ENCODE measurements at places on chromosomes 1 and 21. TPM values are rescaled to one million over a fixed set of nuclear protein-coding genes. Genes with fewer than 3 reads are reported as not detected.

Gene LCE1E
- not detected for total RNA-seq

Gene LCE1D
- total RNA-seq: not detected

Gene FCRL1
- 0.50 TPM for total RNA-seq

Gene PLA2G2C
- not detected for total RNA-seq

Gene TNFRSF18
- 15.0 TPM for total RNA-seq

Gene SHE
- total RNA-seq: not detected

Gene RGS16
- total RNA-seq: 1.4 TPM

Gene FMN2
- total RNA-seq: not detected

Gene INSRR
- 0.48 TPM for total RNA-seq

GRCh38 chr1:203843435-203843834 lies 18.0 kb upstream of the SNRPE start:
- no peak overlapping the region for H3K4me3 ChIP-seq
- H3K27me3 ChIP-seq: no peaks in the 10 kb centered on the region
- H3K27ac ChIP-seq: no peak overlapping the region

- H3K27ac ChIP-seq: peak overlapping the region; percentile 100
- H3K4me1 ChIP-seq: peaks cover 9% of the 10 kb centered on the region
- peak overlapping the region; percentile 92 for H3K4me3 ChIP-seq
- no peak for DNase-seq
- H3K36me3 ChIP-seq: peaks cover 10% of the 10 kb centered on the region
- H3K27me3 ChIP-seq: no peaks in the 10 kb centered on the region
Observed at GRCh38 chr1:58699011-58699762, 675 bp downstream of the MYSM1 start.

DNA sequence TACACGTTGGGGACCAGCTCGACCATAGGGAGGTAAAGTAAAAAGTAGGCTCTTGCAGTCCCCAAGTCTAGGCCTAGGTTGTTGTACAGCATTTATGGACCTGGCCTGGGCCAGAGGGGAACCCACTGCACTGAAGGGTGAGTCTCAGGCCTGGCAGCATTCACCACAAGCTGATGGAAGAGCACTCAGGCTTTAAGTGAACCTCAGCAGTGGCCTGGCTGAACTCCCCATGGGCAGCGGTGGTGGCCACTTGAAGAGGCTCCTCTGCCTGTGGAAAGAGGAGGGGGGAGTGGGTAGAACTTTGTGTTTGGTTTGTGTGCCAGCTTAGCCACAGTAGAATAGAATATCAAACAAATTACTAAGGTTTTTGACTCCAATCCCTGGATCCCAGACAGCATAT lies 176.2 kb upstream of the PRMT6 start:
- H3K27me3 ChIP-seq: no peaks in the 10 kb centered on the region
- no peak for DNase-seq
- H3K27ac ChIP-seq: no peak overlapping the region
- no peaks in the 10 kb centered on the region for H3K4me1 ChIP-seq

GRCh38 chr21:15732290-15732995 lies 2.7 kb downstream of the USP25 start:
- H3K4me1 ChIP-seq: peaks cover 33% of the 10 kb centered on the region
- H3K27me3 ChIP-seq: peaks cover 11% of the 10 kb centered on the region
- H3K27ac ChIP-seq: peak overlapping the region; percentile 79
- no peak for DNase-seq

DNA sequence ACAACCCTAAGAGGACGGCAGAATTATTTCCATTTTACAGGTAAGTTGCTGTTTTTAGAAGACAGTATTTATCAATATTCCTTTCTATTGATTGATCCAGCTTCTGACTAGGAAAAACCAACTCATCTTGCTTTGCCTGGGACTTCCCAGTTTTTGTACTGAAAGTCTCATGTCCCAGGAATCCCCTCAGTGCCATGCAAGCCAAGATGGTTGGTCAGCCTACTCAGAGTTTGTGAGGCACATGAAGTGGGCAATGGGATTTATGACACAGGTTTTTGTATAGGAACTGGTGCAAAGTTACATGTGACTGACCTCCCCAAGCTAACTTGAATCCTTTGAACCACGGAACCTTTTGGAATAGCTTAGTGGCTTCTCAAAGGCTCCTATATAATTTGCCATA lies 45.5 kb downstream of the GNG12 start:
- H3K4me3 ChIP-seq: no peak overlapping the region
- no peak overlapping the region for H3K27ac ChIP-seq
- H3K27me3 ChIP-seq: peaks cover 12% of the 10 kb centered on the region
- H3K36me3 ChIP-seq: no peaks in the 10 kb centered on the region
- no peak for DNase-seq

GRCh38 chr1:87972811-87973210 lies 644.1 kb downstream of the LMO4 start:
- H3K27me3 ChIP-seq: peaks cover 2% of the 10 kb centered on the region
- DNase-seq: no peak
- H3K4me3 ChIP-seq: no peak overlapping the region
- no peaks in the 10 kb centered on the region for H3K36me3 ChIP-seq

DNA sequence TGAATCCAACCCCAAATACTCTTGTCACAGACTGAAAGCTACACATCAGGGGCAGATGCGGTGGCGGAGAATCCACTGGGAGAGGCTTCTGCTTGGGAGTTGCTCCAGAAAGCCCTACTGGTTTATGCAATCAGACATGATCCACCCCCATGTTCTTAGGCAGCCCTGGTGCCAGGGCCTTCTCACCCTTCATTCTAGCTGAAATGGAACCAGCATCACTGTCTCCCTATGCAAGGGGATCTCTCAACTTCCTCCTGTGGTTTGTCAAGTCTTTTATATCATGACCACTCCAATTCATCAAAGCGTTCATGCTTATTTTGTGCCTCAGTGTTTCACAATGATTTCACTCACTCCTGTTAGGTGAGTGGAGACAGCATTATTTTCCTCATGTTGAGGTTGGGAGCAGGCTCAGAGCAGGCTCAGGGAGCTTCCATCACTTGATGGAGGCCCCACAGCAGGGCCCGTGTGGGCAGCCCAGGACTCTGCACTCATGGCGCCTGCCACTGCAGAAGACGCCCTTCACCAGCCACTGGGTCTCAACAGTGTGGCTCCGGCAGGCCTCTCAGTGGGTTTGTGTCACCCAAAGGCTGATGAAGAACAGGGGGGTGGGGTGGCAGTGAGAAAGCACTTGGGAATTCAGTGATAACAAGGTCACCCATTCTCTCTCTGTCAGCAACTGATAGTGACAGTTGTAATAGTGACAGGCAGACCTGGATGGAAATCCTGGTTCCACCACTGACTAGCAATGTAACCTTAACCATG lies 67.1 kb downstream of the CD58 start:
- DNase-seq: peak; percentile 48
- H3K4me1 ChIP-seq: peaks cover 60% of the 10 kb centered on the region

- H3K4me1 ChIP-seq: no peaks in the 10 kb centered on the region
- H3K36me3 ChIP-seq: no peaks in the 10 kb centered on the region
- no peak overlapping the region for H3K27ac ChIP-seq
- H3K4me3 ChIP-seq: no peak overlapping the region
- no peak for DNase-seq
Observed at GRCh38 chr1:17089506-17089905, 29.7 kb downstream of the PADI2 start.

- H3K36me3 ChIP-seq: no peaks in the 10 kb centered on the region
- H3K27me3 ChIP-seq: peaks cover 14% of the 10 kb centered on the region
- H3K4me1 ChIP-seq: no peaks in the 10 kb centered on the region
- H3K27ac ChIP-seq: no peak overlapping the region
Observed at GRCh38 chr1:20439282-20439681, 46.7 kb downstream of the CAMK2N1 start.

DNA sequence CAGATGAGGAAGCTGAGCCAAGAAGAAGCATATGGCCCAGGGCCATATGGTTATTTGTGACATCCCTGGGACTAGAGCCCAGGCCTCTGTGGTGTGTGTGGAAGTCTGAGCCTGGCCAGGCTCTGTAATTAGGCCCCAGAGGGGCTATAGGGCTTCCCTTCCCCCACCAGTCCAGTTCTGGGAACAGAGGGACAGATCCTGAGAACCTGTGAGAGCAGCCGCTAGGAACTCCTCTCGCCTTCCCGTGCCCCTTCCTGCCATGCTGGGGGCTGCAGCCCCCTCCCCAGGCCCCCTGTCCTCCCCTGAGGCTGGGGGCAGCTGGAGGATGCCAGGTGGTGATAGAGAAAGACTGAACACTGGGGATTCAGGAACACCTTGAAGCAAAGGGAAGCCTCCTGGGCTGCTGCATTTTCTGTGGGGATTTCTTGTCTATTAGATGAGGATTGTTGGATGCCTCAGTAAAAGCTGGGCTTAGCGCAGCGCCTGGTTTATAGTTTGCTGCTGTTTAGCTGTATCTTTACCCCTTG lies 33.3 kb downstream of the COQ8A start:
- peaks cover 1% of the 10 kb centered on the region for H3K4me1 ChIP-seq
- H3K27me3 ChIP-seq: no peaks in the 10 kb centered on the region
- DNase-seq: no peak

- H3K4me1 ChIP-seq: no peaks in the 10 kb centered on the region
- H3K27me3 ChIP-seq: peaks cover 16% of the 10 kb centered on the region
- H3K4me3 ChIP-seq: no peak overlapping the region
- H3K27ac ChIP-seq: no peak overlapping the region
- no peak for DNase-seq
Observed at GRCh38 chr1:7888248-7889081, 35.6 kb upstream of the UTS2 start.

DNA sequence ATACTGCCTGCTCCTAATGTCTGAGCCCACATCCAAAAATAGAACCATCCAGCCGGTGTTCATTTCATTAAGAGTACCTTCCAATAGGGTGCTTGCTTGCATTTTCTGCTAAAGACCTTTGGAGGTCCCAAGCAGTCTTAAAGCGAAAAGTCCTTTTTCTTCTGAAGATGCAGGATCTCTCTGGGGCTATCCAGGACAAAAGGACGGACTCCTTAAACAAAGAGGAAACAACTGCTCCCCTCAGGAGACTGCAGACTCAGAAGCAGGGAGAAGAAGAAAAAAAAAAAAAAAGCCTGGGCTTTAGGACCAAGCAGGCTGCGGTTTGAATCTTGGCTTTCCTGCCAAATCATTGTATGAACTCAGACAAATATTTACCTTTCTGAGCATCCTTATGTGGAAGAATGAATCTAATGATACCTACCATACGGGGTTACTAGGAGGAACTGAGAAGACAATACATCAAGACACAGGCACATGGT lies 204.0 kb downstream of the PLPP3 start:
- H3K27me3 ChIP-seq: peaks cover under 1% of the 10 kb centered on the region
- no peak for DNase-seq
- H3K27ac ChIP-seq: no peak overlapping the region
- no peak overlapping the region for H3K4me3 ChIP-seq
- no peaks in the 10 kb centered on the region for H3K36me3 ChIP-seq

GRCh38 chr1:169989246-169989645 lies 85.2 kb downstream of the KIFAP3 start:
- no peak overlapping the region for H3K4me3 ChIP-seq
- H3K36me3 ChIP-seq: peaks cover 1% of the 10 kb centered on the region

GRCh38 chr21:26939601-26940111 lies 27.2 kb downstream of the ADAMTS5 start:
- H3K27me3 ChIP-seq: peaks cover 4% of the 10 kb centered on the region
- no peak overlapping the region for H3K27ac ChIP-seq
- H3K36me3 ChIP-seq: no peaks in the 10 kb centered on the region
- no peaks in the 10 kb centered on the region for H3K4me1 ChIP-seq
- H3K4me3 ChIP-seq: no peak overlapping the region

DNA sequence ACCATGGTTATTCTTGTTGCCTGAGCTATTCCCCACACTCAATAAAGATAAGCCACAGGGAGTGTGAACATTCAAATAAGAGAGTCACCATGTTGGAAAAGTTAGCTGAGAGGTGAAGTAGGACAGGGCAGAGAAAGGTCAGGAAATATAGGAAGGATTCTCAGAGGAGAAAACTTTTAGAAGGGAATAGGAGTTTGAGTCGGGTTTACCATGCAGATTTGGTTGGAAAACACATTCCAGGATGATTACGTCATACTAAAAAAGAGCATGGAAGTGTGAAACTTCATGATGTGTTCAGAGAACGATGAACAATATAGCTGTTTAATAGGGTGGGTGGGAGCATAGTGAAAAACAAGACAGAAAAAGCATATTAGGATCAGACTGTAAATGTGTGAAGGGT lies 1125.3 kb upstream of the ADGRL2 start:
- no peaks in the 10 kb centered on the region for H3K36me3 ChIP-seq
- no peaks in the 10 kb centered on the region for H3K27me3 ChIP-seq
- H3K27ac ChIP-seq: no peak overlapping the region
- no peaks in the 10 kb centered on the region for H3K4me1 ChIP-seq
- no peak for DNase-seq
- H3K4me3 ChIP-seq: no peak overlapping the region

DNA sequence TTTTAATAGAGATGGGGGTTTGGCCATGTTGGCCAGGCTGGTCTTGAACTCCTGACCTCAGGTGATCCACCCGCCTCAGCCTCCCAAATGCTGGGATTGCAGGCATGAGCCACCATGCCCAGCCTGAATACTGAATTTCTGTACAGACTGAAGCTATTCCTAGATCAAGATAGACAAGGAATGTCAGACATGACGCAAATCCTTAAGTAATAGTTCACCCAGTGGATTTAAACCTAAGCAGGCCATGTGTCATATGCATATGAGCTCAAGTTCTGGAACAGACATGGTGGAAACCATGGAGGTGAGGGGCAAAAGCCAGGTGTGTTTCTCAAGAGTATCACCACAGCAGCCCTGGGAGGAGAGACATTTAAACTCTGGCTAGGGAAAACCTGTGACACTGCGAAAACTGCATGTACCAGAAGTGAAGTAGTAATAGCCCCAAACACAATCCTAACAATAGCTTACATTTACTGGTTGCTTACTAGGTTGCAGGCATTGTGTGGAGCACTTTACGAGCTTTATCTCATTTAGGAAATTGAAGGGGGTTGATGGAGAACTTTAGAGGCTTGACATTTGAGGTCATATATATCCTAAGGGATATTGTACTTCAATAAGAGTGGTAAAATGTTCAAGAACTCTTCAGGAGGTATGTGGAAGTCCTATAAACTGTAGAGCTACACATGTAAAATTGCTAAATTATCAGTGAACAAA lies 31.7 kb upstream of the MAN1A2 start:
- no peaks in the 10 kb centered on the region for H3K27me3 ChIP-seq
- H3K36me3 ChIP-seq: no peaks in the 10 kb centered on the region

DNA sequence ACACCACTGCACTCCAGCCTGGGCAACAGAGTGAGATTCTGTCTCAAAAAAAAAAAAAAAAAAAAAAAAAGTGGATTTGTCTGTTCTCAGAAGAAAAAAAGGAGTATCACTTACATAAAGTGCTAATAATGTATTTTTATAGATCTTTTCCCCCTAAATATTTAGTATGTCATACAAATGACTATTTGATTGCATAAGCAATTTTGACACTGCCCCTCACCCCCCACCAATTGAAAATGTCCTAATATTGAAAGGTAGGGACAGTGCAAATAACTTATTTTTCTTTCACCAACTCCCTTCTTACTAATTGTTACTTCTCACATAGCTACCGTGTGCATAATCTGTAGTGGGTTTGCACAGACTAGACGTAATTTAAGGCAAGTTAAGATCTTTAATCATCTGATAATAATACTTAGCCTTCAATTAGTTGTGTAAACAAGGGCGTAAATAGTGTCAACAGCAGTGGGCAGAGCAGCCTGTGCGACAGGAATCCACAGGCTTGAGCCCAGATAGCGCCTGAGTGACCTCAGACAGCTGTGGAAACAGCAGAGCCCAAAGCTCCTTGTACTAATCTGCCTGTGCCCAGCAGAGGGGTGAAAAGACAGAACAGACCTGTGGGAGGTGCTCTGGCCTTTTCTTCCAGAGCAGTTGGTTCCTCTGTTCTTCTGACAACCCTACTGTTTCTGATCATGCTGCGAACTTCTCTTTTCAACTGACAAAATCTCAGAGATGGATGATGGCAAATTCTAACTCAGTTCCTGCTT lies 4.5 kb upstream of the IER5 start:
- H3K4me3 ChIP-seq: peak overlapping the region; percentile 20
- peak overlapping the region; percentile 13 for H3K27ac ChIP-seq
- H3K4me1 ChIP-seq: peaks cover 31% of the 10 kb centered on the region
- peaks cover 2% of the 10 kb centered on the region for H3K36me3 ChIP-seq

Data from activated naive CD8-positive, alpha-beta T cell treated with anti-CD3 and anti-CD28 coated beads, Interleukin-2, amount 10 ng/mL, durations not matched to agents 7 days and 5 days (primary cell).